ENCODE measurements at places on chromosomes 2 and 18.

DNA sequence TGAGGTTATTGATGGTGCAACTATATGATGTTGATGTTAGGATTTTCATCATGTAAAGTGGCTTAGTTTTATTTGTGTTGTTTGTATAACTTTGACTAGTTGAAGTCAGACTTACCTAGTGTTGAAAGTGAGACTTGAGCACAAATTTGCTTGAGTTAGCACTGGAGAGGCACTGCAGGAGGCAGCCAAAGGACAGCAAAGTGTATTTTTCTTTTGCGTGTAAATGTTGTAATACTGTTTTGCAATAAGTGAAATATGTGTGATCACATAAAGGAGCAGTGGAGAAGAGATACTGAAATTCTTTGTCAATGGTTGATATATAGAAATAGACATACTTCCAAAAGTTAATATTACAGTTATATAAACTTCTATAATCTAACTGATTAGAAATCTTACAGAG lies 332.0 kb upstream of the RAB12 start:
- DNase-seq, result no peak

DNA sequence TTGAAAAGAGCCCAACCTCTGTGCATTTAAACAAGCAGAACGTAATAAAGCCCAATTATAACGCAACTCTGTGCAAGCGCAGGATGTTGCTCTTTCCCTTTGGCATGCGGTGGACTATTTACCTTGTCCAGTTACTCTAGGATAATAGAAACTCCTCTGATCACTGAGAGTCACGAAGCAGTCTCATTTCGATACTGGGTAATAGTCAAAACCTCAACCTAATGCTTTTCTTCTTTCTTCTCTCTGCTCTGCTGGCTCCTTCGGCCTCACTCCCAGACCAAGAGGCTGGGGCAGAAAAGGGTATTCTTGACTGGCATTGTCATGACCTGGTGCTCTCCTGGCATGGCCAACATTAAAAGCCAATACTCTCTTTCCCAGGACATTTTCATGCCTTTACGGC lies 89.7 kb upstream of the GCFC2 start:
- no peak for DNase-seq

- DNase-seq, result no peak
These were observed 93.9 kb downstream of the VWC2L start for GRCh38 chr2:214504599-214505376.

DNA sequence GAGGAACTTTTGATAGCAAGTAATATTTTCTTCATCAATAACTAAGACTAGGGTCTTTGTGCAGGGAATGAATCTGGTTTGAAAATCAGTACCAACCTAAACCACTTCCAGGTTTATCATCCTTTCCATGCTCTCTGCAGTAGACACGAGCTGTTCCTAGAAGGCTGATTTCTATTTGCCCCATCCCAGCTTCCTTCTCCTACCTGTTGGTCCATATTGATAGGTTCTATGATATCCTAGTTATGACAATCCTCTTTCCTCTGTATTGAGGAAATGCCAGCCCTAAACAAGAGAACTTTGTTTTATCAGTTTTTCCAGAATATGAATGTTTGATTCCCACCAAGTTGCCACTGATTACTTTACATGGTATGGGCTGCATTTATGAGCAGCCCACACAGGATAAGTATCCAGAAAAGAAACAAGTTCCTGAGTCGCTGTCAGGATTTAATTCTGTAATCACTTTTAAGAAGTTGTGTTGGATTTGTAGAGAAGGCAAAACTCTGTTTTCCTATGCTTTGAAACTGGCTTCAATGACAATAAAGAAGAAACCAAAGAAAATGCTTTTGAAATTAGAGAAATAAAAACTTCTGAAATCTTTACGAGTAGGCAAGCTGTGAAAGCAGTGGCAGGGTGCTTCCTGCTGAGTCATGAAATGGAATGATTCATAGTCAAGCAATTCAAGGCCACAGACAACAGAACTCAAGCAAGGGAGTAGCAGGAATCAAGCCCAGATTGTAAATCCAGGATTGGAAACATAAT lies 37.3 kb upstream of the TANK start:
- DNase-seq, result peak; percentile 89

GRCh38 chr2:168534926-168535325 lies 78.9 kb downstream of the CERS6 start:
- no peak for DNase-seq

DNA sequence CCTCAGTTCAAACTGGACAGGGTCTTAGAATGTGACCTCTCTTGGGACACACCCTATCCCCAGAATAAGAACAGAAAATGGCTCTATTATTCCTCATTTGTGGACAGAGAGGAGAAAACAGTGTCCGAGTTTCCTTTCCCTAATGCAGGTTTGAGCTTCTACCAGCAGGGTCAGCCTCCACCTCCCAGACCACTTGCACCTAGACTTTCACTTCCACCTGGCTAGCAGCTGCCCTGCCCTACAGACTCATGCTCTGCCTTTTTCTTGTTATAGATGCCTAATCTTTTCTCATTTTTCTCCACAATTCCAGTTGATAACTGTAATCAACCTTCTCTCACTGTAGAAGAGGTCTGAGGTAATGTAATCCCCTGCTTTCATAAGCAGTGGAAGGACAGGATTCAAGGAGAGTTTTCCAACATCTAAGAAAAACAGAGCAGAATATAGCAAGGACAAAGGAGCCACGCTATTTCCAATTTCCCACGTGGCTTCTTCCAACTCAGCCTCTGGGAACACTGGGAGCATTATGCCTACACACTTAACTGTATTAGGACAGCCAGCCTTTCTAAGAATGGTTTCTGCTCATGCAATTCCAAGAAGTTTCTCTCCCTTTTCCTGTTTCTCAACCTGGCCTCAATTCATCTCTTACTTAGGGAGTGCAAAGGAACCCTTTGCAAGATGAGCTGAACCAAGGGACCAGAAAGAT lies 239.8 kb downstream of the BCL11A start:
- no peak for DNase-seq

DNA sequence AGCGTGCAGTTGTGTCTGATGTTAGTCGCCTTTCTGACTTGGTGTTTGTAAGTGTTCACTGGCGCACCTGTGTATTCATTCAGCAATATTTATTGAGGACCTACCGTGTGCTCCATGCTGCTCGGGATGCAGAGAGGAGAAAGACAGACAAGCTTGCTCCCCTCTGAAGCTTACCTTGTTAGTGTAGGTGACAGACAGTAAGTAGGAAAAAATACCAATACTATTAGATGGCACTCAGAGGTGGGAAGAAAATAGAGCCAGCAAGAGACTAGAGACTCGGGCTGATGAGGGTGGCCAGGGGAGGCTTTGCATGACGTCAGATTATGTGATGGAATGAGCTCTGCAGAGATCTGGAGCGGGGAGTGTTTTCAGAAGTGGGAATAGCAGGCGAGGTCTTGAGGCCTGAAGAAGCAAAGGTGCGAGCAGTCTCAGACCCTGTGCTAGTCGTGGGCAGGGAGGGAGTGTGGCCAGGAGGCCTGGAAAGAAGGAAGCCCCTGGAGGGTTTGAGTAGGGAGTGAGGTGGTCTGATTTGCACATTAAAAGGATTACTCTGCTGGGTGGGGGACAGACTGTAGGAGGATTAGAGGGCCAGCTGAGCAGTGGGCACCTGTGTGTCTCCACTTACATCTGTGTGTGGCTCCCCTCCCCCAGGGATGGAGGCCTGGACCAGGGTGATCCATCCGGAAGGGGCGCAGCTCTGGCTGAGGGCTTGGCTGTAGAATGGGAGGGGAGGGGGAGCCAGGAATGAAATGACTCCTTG lies 11.8 kb downstream of the MTCL1 start:
- DNase-seq, result no peak

DNA sequence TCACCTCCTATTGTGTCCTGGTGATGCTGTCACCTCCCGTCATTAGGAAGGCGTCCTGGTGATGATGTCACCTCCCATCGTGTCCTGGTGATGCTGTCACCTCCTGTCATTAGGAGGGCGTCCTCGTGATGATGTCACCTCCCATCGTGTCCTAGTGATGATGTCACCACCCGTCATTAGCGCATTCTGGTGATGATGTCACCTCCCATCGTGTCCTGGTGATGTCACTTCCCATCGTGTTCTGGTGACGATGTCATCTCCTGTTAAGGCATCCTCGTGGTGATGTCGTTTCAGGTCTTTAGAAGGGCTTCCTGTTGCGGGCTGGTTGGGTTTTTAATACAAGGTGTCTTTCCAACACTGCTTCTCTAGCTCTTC lies 40.7 kb downstream of the CTDP1 start:
- no peak for DNase-seq

GRCh38 chr2:186918495-186918894 lies 69.5 kb upstream of the ZSWIM2 start:
- no peak for DNase-seq

GRCh38 chr2:15058015-15058720 lies 425.7 kb downstream of the LRATD1 start:
- DNase-seq, result no peak

- DNase-seq, result no peak
These were observed 7.8 kb upstream of the RALB start for GRCh38 chr2:120244656-120245519.

- no peak for DNase-seq
These were observed 608.3 kb downstream of the ERBB4 start for GRCh38 chr2:211930331-211930730.

- DNase-seq, result no peak
These were observed 43.0 kb downstream of the STAT1 start for GRCh38 chr2:190970873-190971506.

DNA sequence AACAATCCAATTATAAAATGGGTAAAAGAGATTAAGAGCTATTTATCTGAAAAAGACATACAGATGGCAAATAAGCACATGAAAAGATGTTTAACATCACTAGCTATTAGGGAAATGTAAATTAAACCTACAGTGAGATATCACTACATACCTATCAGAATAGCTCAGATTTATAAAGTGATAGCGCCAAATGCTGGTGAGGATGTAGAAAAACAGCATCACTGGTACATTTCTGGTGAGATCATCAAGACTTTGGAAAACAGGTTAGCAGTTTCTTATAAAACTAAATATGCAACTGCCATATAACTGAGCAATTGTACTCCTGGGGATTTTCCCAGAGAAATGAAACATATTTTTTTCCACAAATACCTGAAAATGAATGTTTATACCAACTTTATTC lies 100.4 kb downstream of the ACOXL start:
- no peak for DNase-seq

- peak; percentile 48 for DNase-seq
These were observed 24.3 kb downstream of the TMEM237 start for GRCh38 chr2:201618744-201619662.

DNA sequence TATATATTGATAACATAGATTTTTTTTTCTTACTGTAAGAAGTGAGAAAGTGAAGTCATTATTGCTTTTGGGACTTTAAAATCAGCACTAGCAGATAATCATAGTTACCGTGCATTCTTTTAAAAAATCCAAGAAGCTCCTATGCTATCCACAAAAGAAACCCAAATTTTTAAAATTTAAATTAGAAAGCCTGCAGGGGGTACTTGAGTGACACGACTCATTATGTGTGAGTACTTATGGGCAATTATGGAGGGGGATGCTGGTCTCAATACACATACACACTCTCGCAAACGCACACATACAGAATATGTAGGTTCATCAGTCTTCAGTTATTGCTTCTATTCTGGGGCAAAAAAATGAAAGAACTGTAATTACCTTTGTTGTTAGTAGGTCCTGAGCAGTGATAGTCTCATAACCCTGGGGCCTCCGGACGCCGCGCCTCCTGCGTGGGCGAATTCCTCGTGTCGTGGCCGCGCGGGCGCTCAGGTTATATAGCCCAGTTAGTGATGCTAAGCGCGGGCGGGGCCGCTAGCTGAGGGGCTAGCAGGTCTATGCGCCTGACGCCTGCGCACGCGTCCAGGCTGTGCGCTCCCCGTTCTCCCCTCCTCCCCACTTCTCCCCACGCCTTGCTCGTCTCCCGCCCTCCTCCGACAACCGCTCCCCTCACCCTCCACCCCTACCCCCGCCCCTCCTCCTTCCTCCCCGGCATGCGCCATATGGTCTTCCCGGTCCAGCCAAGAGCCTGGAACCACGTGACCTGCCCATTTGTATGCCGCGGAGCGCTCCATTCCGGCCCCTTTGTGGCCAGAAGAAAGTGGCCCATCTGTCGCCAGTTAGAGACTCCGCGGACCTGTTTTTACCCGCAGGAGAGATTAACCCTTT lies at the start of gene NEUROD1:
Gene NEUROD1 (minus strand): TSS at position 463 of the 882 bp plus-strand sequence. CDS start 1,657 bp downstream, outside the sequence.
- DNase-seq, result no peak

DNA sequence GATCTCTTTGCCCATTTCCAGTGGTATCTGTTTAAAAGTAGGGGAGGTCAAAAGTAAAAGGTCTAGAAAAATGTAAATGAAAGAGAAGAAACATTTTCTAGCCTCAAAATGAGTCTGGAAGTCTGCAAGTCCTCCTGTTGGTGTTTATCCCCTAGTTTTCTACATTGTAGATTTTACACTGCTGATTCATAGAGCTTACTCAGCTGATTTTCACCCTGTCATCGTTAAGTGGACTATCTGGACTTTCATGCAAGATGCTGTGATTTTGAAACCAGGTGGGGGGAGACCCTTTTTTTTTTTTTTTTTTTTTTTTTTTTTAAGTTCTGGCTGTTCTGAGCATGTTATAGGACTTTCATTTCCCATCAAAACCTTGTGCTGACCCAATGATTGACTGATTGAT lies 10.3 kb downstream of the HOXD3 start:
- no peak for DNase-seq

GRCh38 chr2:229438430-229439159 lies 167.5 kb upstream of the PID1 start:
- no peak for DNase-seq

DNA sequence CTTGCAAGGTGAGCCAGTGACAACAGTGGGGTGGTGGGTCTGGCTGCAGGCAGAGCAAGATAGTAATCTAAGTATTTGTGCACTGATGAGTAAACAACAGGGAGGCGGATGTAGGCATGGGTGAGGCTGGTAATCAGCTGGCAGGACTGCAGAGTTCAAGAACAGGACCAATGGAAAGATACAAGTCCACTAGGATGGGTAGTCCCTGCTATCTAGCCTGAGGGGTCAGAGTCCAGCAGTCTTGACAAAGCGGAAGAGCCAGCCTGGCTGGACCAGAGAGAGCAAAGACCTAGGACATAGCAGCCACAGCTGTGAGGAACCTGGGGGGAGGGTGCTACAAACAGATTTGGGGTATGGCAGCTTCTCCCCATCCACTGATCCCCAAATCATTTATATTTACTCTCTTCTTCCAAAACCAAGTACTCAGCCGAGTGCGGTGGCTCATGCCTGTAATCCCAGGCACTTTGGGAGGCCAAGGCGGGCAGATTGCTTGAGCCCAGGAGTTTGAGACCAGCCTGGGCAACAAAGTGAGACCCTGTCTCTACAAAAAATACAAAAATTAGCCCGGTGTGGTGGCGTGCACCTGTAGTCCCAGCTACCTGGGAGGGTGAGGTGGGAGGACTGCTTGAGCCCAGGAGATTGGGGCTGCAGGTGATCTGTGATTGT lies 25.9 kb downstream of the VIL1 start:
- DNase-seq, result no peak

GRCh38 chr2:47675196-47675825 lies 107.6 kb upstream of the MSH6 start:
- DNase-seq, result no peak

All from stromal cell of bone marrow (primary cell).